ENCODE measurements at places on chromosomes 11 and 22. TPM values are rescaled to one million over a fixed set of nuclear protein-coding genes. Genes with fewer than 3 reads are reported as not detected.

The RHOD gene
- 2.8 TPM for total RNA-seq

- H3K27me3 ChIP-seq = no peaks in the 10 kb centered on the region
- no peak for DNase-seq
- H3K36me3 ChIP-seq = peaks cover 75% of the 10 kb centered on the region
Measured at GRCh38 chr11:6219359-6219758, 14.0 kb downstream of the C11orf42 start.

DNA sequence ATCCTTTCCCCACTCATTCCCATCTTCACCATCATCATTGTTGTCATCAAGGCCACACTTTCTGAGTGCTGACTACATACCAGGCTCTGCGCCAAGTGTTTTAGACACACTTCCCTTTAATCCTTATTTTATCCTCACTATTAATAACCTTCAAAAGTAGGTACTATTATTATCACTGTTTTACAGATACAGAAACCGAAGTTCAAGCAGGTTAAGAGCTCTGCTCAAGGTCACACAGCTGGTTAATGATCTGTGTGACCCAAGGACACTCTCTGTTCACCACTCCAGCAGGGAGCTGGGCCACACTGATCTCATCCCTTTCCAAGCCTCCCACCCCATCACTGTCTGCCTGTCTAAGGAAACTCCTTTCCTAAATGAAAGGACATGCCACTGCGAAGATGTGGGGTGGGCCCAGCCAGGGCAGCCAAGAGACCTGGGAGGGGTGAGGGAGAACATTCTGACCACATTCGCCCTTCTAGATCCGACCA lies 17.2 kb upstream of the TSKU start:
- DNase-seq = no peak
- H3K4me1 ChIP-seq = peaks cover 4% of the 10 kb centered on the region
- no peak overlapping the region for H3K4me3 ChIP-seq
- no peaks in the 10 kb centered on the region for H3K36me3 ChIP-seq
- H3K27ac ChIP-seq = no peak overlapping the region
- no peaks in the 10 kb centered on the region for H3K27me3 ChIP-seq

DNA sequence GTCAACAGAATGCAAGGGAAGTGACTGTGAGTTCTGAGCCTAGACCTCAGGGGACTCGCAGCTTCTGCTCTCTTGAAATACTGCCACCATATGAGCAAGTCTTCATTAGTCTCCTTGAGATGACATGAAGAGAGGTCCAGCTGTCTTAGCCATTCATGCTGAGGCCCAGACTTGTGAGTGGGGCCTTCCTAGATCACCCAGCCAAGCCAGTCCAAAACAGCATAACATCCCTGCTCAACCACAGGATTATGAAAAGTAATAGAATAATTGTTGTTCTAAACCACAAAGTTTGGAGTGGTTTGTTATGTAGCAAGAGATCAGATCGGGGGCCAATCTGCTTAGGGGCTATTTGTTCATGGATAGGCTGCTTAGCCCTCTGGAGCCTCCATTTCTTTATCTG lies 54.9 kb upstream of the HTATIP2 start:
- no peak for DNase-seq
- H3K4me1 ChIP-seq = no peaks in the 10 kb centered on the region
- H3K36me3 ChIP-seq = no peaks in the 10 kb centered on the region

The ALDH3B2 gene
- 0.57 TPM for total RNA-seq

DNA sequence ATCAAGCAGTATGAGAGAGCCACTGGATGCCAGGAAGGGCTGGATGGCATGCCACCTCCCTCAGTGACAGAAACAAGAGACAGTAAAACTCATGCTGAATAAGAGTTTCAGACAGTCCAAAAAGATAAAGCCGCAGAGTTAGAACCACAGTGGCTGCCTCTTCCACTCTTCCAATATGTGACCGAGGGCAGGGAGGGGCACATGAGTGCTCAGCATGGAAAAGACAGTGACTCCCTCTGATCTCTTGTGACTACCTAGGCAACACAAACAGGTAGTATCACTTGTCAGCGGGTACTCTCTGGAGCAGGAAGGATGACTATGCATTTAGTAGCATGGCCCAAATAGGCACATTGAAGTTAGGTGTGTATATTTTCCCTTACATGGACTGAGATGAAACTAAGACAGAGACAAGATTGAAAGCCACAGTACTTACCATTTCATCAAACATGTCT lies 295.4 kb downstream of the CADM1 start:
- H3K27ac ChIP-seq = no peak overlapping the region
- H3K27me3 ChIP-seq = no peaks in the 10 kb centered on the region

GRCh38 chr11:64804346-64805210 lies 1.6 kb upstream of the MAP4K2 start:
- H3K36me3 ChIP-seq = peaks cover 46% of the 10 kb centered on the region
- H3K4me1 ChIP-seq = peaks cover 43% of the 10 kb centered on the region
- H3K4me3 ChIP-seq = no peak overlapping the region
- H3K27me3 ChIP-seq = no peaks in the 10 kb centered on the region

- H3K4me3 ChIP-seq = no peak overlapping the region
- no peaks in the 10 kb centered on the region for H3K27me3 ChIP-seq
- no peak for DNase-seq
- H3K36me3 ChIP-seq = no peaks in the 10 kb centered on the region
- H3K27ac ChIP-seq = no peak overlapping the region
- peaks cover 7% of the 10 kb centered on the region for H3K4me1 ChIP-seq
Measured at GRCh38 chr11:7534042-7534378, 20.2 kb downstream of the PPFIBP2 start.

DNA sequence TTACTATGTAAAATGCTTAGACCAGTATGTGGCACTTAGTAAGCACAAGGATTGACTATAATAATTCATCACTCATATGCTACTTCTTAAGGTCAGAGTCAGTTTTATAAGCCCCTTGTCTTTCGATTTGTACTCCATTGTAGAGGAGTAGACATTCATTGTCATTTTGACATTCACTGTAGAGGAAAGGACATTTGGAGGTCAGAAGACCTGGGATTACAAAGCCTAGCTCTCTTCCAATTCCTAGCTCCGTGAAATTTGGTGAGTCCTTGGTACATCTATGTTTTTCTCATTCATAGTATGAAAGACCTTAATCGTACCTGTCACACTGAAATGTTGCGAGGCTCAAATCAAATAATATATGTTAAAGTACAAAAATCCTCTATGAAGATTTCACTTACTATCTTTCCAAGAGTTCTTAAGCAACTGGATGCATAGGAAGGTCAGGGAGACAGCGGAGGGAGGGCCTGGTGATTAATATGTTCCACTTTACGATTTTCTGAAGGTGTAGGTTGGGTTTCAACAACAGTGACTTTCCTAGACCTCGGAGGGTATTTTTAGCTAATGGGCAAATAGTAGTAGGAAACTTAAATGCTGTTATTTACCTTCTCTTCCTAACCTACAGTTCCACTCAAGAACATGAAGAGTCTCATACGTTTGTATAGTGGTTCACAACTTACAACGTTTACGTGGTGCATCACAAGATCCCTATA lies 1.4 kb upstream of the EMSY start:
- H3K4me1 ChIP-seq = peaks cover 11% of the 10 kb centered on the region
- H3K4me3 ChIP-seq = peak overlapping the region; percentile 100
- peak overlapping the region; percentile 88 for H3K27ac ChIP-seq

The SCGB1A1 gene
- total RNA-seq = 1.5 TPM

- H3K36me3 ChIP-seq = no peaks in the 10 kb centered on the region
- no peak overlapping the region for H3K4me3 ChIP-seq
- no peak for DNase-seq
Measured at GRCh38 chr11:133522344-133522743, 10.0 kb downstream of the OPCML start.

- DNase-seq = no peak
- no peak overlapping the region for H3K4me3 ChIP-seq
- H3K27ac ChIP-seq = no peak overlapping the region
Measured at GRCh38 chr11:124415356-124415923, 9.2 kb downstream of the OR8B4 start.

GRCh38 chr11:83033371-83033770 lies 38.3 kb downstream of the RAB30 start:
- H3K4me1 ChIP-seq = peaks cover 7% of the 10 kb centered on the region
- no peak overlapping the region for H3K4me3 ChIP-seq
- H3K36me3 ChIP-seq = no peaks in the 10 kb centered on the region
- H3K27ac ChIP-seq = no peak overlapping the region
- no peak for DNase-seq

DNA sequence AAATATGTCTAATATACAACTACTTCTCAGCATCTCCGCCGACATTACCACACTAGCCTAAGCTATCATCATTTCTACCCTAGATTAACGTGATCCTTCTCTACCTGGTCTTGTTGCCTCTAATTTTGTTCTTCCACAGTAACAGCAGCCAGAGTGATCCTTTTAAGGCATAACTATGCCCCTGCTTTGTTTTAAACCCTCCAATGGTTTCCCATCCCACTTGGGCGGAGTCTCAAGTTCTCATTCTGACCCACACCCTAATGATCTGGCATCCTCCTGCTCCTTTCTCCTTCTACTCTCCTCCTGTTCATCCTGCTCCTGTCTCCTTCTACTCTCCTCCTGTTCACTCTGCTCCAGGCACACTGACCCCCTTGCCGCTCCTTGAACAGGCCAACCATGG lies 31.9 kb upstream of the POU2AF1 start:
- H3K4me1 ChIP-seq = peaks cover 14% of the 10 kb centered on the region
- H3K27ac ChIP-seq = no peak overlapping the region
- H3K27me3 ChIP-seq = no peaks in the 10 kb centered on the region
- no peak overlapping the region for H3K4me3 ChIP-seq

DNA sequence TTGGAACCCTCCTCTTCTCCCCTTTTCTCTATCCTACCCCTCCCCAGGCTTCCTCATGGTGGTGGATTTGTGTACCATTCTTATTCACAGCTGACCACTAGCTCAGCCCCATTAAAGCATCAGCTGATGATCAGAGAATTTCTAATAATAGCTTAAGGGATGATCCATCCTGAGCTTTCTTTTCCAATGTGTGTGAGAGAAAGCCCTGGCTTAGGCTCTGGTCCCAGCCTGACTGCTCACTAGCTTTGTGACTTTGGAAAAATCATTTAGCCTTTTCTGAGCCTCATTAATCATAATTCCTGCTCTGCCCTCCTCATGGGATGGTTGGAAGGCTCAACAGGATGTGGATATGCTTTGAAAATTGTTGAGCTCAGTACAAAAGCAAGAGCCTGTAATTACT lies 26.3 kb upstream of the CCDC90B start:
- H3K4me3 ChIP-seq = no peak overlapping the region
- H3K36me3 ChIP-seq = no peaks in the 10 kb centered on the region
- H3K4me1 ChIP-seq = no peaks in the 10 kb centered on the region
- no peaks in the 10 kb centered on the region for H3K27me3 ChIP-seq
- H3K27ac ChIP-seq = no peak overlapping the region

- no peak for DNase-seq
- H3K4me3 ChIP-seq = no peak overlapping the region
- H3K27ac ChIP-seq = no peak overlapping the region
Measured at GRCh38 chr22:20994128-20994901, 7.6 kb downstream of the THAP7 start.

DNA sequence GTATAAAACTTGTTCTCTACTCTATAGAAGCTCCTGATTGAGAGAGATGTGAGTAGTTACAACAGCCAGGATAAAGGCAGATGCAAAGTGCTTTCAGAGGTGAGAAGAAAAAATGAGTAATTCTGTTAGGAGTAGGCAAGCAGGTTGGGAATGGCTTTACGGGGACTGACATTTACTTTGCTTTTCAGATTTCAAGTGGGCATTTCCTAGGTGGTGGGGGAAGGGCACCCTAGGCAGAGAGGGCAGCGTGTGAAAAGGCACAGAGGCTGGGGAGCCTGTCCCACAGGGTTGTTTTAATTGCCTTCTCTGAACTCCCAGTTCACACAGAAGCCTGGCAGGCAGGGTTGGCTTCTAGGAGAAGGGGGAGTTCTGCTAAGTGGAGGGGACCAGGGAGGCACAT lies 106.5 kb downstream of the NAV2 start:
- no peak overlapping the region for H3K4me3 ChIP-seq
- H3K4me1 ChIP-seq = no peaks in the 10 kb centered on the region
- no peak overlapping the region for H3K27ac ChIP-seq
- no peaks in the 10 kb centered on the region for H3K36me3 ChIP-seq

DNA sequence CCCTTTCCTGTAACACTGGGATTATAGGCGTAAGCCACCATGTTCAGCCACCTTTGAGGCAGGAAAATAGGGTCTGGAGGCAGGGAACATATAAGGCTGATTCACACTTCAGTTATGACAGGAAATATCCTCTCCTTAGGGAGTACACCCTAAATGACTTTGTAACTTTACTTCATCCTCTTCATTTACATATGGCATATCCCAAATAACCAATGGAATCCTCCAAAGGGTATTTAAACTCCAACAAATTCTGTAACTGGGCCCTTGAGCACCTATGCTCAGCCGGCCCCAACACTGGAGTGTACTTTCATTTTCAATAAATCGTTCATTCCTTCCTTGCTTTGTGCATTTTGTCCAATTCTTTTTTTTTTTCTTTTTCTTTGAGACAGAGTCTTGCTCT lies 1.6 kb upstream of the KAT5 start:
- peaks cover 27% of the 10 kb centered on the region for H3K36me3 ChIP-seq
- H3K27ac ChIP-seq = no peak overlapping the region
- H3K27me3 ChIP-seq = no peaks in the 10 kb centered on the region
- peaks cover 8% of the 10 kb centered on the region for H3K4me1 ChIP-seq
- no peak overlapping the region for H3K4me3 ChIP-seq

DNA sequence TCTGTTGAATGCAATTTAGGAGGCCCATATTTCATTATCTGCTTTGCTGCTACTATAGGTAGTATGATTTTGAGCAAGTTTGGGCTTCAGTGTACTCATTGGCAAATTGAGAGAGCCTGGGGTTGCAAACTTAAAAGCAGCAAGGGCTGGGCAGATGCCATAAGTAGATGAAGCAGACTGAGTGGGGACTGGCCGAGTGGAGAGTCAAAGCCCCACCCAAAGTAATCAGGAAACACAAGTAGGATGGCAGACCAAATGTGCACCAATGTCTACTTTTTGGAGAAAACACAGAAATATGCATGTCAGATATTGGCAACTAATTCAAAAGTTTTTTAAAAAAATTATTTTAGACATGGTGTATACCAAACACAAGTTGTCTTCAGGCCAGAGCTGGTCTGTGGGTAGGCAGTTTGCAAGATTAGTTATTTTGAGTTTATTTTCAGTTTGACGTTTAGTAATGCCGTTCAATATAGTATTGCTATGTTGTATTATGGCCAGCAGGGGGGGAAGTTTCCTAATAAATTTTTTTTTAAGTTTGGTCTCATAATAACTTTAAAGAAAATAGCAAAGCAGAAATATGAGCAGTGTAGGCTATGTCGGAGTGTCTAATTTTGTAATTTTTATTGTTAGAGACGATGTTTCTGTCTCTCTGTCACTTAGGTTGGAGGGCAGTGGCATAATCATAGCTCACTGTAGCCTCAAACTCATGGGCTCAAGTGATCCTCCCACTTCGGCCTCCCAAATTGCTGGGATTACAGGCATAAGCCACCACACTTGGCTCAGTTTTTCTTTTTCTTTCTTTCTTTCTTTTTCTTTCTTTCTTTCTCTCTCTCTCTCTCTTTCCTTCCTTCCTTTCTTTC lies 105.1 kb downstream of the HIPK3 start:
- H3K36me3 ChIP-seq = no peaks in the 10 kb centered on the region
- no peaks in the 10 kb centered on the region for H3K4me1 ChIP-seq
- no peak overlapping the region for H3K4me3 ChIP-seq

The PLAAT4 gene
- total RNA-seq = 68.3 TPM

Data from thymus (tissue), 14 donors.